ENCODE measurements at places on chromosomes 7 and 10.

DNA sequence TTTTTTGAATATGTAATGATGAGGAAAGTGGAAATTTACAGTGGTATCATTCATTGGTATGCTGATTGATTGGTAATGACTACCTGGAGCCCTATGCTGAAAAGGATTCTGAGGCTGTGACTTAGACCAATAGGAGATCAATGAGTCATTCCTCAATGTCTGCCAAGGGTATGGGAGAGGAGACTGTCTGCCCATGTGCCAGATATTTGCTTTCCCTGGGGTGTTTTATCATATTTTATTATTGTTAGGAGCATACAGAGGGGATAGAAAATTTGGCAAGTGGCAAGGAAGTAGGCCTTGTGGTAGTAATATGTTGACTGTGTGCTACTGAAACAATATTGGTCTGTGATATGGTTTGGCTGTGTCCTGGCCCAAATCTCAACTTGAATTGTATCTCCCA is 54.8 kb downstream of the ASAH2B start:
- no peak for DNase-seq

DNA sequence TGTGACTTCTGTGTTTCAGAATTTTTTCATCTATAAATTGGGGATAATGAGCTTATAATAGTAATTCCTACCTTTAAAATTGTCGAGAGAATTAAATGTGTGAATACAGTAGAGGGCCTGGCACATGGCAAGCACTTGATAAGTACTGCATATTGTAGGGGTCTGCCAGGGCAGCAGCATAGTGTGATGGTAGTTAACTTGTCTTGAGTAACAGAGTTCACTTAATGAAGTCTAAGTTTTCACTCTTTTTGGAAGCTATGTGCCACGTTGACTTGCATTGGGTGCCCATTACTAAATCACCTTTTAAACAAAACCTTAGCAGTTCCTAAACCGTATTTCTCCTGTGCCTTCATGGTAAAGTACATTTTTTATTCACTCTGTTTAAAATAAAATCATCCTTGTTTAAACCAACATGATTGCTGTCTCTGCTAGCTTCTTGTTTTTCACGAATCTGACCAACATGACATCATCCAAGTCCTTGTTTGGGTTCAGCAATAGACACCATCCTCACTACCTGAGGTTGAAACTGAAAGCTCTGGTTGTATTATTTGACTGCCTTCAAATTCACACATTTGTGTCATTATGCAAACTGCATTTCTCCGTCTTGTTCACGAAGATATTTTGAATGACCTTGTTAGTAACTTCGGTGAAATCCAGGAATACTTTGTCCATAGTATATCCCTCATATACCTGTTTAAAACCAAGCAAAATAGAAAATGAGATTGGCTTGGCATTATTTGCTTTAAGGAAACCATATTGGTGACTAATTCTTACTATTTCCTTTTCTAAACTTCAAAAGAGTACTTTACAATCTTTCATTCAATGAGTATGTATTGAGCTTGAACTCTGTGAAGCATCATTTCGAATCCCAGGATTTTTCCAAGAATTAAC is 340.2 kb downstream of the SUGCT start:
- no peak for DNase-seq

DNA sequence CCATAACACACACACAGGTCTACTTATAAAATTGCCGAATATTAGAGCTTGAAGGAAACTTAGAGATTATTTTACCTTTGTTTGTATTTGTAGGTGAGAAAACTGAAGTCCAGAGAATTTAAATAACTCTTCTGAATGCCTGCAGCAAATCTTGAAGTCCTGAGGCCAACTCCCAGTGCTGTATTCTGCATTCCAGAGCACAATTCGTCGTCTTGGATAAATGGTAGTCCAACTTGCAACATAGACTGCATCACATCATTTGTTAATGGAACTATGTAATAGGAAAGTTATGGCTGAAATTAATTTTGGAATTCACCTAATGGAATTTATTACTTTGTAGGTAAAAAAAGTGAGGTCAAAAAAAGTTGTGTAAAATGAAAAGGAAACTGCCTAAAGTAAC is 37.3 kb upstream of the SEMA3D start:
- no peak for DNase-seq

DNA sequence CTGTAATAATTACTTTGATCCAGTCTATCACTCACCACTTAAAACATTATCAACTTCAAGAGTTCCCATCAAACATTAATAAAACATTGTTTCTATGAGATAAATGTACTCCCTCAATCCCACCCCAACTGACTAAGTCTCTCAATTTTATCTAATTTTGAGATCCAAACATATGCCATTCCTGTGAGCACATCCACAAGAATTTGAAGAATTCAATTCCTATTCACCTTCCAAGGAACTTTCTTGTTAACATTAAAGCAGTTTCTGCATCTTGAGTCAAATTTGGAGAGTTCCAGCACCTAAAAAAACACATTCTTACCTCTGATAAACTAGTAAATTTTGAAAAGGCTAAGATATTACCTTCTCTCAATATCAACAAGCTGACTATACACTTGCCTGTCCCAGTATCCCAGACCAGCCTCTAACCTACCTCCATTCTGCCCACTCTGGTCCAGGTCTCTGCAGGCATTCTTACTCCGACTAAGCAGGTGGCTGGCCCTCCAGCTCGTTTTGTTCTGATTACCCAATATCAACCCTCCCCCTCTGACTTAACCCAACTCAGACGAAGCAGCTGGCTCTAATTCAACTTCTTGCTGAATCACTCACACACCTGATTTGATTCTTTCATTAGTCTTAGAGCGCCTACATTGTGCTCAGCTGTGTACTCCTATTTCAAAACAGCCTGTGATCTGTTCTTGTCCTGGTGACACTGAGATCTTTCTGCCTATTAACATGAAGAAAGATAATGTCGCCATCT is 275.2 kb downstream of the IPMK start:
- DNase-seq: no peak

DNA sequence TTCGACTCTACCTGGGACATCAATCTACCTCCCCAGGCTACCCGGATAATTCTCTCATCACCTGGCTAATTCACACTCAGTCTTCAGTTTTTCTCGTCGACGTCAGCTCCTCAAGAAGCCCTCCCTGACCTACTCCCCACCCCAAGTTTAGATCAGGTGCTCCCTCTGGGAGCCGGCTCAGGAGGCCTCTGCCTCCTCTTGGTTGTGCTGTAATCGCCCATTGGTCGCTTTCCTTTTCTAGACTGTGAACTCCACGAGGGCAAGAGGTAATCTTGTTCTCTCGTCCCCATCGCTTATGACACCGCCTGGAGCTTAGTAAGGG is 461 bp upstream of the WIPF3 start:
- no peak for DNase-seq

GRCh38 chr7:73308074-73308664 is 457 bp downstream of the NSUN5 start:
- no peak for DNase-seq

GRCh38 chr10:75210282-75211006 is at the start of gene VDAC2:
VDAC2 (plus strand) TSS chr10:75210796; CDS start chr10:75211159, 363 bp downstream.
- DNase-seq: peak; percentile 77

DNA sequence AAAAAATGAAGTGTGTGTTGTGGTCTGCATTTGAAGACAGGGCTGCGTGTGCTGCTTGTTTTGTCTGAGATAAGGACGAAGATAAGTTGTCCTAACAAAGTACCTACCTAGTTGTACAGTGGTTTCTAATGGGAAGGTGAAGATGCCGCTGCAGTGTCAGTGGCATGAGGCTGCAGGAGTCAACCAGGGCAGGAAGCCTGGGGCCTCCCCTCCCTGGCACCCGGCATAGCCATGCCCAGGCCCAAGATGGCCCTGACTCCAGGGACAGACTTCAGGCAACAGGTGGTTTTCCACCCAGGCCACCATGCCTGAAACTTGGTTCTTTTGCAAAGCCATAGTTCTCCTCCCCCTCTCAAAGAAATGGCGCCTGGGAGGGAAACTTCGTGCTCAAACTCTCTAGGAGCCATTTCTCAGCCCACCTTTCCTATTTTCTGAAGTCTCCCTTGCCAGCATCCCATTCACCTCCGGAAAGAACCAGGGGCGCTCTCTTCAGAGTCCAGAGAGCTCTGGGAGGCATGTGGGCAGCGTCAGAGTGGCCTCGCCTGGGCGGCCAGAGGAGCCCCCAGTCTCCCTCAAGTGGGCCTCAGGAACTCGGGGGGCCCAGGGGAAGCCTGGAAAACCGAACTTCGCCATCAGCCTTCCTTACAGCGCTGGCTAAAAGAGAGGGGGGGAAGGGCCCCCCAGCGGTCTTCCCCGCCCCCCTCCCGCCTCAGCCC is 2.1 kb upstream of the KAT6B start:
- no peak for DNase-seq

GRCh38 chr7:94265456-94265855 is 129.2 kb upstream of the COL1A2 start:
- DNase-seq: no peak

GRCh38 chr10:62748386-62748785 is 56.1 kb upstream of the ADO start:
- no peak for DNase-seq

DNA sequence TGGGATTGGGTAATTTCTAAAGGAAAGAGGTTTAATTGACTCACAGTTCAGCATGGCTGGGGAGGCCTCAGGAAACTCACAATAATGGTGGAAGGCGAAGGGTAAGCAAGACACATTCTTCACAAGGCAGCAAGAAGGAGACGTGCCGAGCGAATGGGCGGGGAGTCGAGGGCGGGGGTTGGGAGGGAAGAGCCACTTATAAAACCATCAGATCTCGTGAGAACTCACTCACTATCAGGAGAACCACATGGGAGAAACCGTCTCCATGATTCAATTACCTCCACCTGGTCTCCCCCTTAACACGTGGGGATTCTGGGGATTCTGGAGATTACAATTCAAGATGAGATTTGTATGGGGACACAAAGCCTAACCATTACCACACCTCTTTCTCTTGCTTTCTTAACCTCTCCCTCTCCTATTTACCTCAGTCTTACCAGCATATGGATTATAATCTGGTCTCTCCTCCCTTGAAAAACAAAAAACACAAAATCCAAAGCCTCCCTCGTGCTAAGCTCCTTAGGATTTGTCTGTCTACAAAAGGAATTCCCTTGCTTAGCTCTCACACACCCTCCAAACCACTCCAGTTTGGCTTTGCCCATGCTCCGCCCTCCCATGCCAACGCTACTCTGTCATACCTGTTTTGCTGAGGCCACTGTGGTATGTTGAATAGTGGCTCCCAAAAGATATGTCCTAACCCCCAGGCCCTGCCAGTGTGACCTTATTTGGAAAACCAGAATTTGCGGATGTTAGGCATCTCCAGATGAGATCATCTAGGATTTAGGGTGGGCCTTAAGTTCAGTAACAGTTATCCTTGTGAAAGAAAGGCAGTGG is 19.6 kb upstream of the EFCAB10 start:
- no peak for DNase-seq

GRCh38 chr7:1434165-1434718 is 25.0 kb downstream of the MICALL2 start:
- no peak for DNase-seq

GRCh38 chr7:71846160-71846559 is 566.0 kb downstream of the CALN1 start:
- no peak for DNase-seq

DNA sequence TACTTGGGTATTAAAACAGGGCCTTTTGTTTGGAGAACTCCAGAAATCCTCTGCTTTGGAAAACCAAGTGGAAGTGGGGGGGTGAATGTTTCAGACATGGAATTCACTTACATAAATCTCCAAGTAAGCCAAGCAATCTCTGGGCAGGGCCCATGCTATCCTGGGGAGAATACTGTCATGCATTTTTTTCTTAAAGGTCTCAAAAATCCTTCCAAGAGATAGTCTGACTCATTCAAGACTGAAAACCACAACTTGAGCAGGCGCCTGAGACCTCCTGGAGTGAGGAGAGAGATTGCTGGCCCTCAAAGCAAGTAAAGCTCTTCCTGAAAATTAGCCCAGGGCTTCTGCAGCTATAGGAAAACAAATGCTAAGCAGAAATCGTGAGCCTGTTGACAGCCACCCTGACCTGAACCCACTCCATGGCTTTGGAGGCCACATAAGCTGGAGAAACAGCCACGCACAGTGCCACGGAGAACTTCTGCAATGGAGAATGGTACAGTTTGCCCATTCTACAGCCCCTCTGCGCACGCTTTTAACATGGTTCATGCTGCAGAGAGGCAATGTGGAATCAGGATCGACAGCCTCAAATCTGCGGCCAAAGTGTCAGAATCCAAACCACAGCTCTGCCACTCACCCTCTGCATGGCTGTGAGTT is 203.1 kb upstream of the AUTS2 start:
- no peak for DNase-seq

DNA sequence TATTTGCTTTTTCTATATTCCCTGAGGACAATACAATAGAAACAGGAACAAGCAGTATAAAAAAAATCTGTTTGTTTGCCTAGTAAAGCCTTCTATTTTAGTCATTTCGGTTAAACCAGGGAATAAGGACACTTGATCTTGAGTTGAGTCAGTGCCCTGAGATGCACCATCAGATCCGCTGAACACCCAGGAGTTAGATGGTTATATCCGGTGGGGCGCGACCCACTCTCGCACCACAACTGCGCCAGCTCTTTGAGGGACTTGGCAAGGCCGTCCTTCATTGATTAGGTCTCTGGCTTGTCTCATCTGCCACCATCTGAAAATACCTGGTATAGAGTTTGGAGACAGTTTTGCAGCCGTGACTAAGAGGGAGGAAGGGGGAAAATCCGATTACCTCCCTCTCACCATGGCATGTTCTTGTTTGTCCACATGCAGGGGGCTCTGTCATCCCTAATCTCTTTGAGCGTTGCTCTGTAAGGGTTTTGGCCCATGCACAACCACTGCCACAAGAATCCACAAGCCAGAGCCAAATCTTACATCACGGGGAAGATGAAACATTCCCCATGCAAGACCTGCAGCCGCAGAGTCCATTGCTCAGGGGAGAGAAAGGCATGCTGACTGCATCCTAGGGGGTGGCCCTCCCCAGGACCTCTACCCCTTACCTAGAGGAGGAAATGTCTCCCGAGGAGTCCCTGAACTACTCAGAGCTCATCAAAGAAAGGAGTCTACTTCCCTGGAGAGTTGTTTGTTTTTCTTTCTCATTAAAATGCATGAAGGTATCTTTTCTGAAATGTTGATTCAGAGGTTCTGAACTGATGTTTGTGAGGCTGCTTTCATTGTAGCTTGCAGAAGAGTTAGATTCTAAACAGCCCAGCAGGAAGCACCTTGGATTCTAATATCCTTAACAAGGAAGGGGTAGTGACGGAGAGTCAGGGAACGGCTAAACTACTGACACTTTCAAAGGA is 101.6 kb upstream of the FAM171A1 start:
- no peak for DNase-seq

DNA sequence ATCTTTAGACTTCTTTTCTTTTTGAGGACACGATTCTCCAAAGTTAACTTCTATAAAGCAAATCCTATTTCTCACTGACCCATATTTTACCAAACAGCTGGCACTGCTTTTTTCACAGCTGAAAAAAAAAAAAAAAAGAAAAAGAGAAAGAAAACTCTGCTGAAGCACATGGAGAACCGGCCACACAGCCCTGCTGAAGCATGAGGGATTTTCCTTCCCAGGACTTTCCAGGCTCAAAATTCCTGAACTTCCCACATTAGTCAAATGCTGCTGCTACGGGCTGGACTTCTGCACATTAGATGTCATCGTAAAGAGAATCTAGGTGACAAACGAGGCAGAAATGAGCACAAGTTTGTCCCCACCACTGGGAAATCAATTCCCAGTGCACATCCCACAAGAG is 25.2 kb downstream of the HIPK2 start:
- DNase-seq: no peak
